Stimulated activated CD4-positive, alpha-beta T cell treated with anti-CD3 and anti-CD28 coated beads, Interleukin-1b, Interleukin-23, amount 100 ng/mL, for 24 hours (primary cell): ENCODE measurements at places on chromosomes 13 and 19.

- DNase-seq = no peak
Observed at GRCh38 chr13:20192158-20192835, 441 bp downstream of the GJB2 start.

DNA sequence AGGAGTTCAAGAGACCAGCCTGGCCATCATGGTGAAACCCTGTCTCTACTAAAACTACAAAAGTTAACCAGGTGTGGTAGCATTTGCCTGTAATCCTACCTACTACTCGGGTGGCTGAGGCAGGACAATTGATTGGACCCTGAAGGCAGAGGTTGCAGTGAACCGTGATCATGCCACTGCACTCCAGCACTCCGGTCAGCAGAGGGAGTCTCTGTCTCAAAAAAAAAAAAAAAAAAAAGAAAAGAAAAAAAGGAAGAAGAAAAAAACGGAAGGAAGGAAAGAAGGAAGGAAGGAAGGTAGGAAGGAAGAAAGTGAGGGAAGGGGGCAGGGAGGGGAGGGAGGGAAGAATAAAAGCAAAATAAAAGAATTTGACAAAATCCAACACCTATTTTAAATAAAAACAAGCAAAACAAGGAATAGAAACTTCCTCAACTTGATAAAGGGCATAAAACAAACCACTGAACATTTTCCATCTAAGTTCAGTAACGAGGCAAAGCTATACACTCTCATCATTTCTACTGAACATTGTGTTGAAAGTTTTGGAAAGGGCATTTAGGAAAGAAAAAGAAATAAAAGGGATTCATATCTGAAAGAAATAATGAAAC lies 411.6 kb upstream of the SLITRK5 start:
- DNase-seq = no peak

- no peak for DNase-seq
Observed at GRCh38 chr19:44813841-44814470, 5.1 kb downstream of the BCAM start.

- DNase-seq = peak; percentile 54
Observed at GRCh38 chr19:18469069-18469846, 31.3 kb upstream of the ISYNA1 start.

GRCh38 chr19:34540811-34541557 lies 59.4 kb downstream of the WTIP start:
- DNase-seq = no peak

- no peak for DNase-seq
Observed at GRCh38 chr13:38784036-38784880, 97.4 kb downstream of the FREM2 start.

DNA sequence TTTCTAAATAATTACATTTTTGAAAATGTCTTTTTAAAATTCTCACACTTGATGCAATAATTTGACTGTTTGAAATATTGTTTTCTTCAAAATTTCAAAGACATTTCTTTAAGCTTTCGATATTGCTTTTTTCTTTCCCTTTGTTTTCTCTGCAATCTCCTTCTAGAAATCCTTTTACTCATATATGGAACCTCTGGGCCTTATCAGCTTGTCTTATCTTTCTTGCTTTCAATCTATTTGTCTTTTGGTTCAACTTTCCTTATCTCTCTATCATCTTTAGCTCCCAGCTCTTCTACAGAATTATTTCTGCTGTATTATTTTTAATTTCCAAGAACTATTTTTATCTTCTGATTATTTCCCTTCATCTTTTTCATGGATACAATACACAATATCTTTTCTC lies 80.7 kb upstream of the DIAPH3 start:
- DNase-seq = no peak

- no peak for DNase-seq
Observed at GRCh38 chr19:40872209-40872608, 9.8 kb downstream of the CYP2A7 start.

- no peak for DNase-seq
Observed at GRCh38 chr19:13154241-13154778, 4.1 kb downstream of the IER2 start.

DNA sequence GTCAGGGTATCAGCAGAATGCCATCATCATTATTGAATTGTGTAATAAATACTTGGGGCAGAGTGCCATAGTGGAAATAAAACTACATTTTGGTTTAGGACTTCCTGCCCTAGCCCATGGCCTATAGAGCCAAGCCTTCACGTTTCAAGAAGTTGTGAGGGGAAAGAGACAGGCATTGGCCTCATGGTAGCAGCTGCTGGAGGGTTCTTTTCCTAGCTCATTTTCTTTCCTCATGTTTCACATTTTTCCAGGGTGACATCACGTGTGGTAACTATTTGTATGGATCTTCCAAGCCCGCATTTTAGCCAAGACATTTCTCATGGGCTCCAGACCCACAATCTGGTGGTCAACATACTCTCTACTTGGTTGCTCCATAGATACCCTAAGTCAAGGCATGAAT lies 80.4 kb downstream of the LRCH1 start:
- DNase-seq = no peak

DNA sequence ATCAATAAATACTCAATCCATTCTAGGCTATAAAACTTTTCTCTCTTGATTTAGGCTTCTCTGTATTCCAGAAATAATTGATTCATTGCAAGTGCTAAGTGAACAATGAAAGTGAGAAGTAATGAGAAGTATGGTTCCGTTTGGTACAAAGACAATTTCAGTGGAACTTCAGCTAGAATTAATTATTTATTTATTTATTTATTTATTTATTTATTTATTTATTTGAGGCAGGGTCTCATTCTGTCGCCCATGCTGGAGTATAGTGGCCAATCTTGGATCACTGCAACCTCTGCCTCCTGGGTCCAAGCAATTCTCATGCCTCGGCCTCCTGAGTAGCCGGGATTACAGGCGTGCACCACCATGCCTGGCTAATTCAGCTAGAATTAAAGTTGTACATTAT lies 262.1 kb downstream of the B3GLCT start:
- no peak for DNase-seq

DNA sequence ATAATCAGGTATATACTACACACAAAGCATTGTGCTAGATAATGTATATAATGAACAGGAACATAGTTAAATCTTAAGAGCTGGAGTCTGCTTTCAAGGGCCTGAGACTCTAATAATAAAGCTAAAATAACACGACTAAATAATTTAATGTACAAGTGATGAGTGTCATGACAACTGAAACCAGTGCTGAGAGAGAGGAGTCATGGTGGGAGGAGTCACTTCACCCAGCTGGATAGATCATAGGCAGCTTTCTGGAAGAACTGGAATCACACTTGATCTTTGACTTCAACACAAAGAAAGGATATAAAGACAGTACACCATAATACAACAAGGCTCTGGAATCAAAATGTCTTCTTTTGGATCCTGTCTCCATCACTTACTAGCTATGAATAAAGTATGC lies 7.1 kb downstream of the RBM26 start:
- no peak for DNase-seq

DNA sequence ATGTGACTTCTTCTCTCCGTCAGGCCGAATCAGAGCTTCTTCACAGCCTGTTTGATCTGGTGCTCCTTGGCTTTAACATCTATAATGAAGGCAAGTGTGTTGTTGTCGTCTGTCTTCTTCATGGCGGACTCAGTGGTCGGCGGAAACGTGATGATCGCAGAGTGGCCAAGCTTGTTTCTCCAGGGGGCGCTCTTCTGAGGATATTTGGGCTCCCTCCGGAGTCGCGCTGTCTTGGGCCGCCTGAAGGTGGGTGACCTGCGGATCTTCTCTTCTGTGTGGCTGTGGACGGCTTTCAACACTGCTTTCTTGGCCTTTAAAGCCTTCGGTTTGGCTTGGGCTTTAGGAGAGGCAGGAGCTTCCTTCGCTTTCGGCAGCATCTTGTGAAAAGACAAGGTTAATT lies 9.8 kb downstream of the TPRX1 start:
- no peak for DNase-seq

DNA sequence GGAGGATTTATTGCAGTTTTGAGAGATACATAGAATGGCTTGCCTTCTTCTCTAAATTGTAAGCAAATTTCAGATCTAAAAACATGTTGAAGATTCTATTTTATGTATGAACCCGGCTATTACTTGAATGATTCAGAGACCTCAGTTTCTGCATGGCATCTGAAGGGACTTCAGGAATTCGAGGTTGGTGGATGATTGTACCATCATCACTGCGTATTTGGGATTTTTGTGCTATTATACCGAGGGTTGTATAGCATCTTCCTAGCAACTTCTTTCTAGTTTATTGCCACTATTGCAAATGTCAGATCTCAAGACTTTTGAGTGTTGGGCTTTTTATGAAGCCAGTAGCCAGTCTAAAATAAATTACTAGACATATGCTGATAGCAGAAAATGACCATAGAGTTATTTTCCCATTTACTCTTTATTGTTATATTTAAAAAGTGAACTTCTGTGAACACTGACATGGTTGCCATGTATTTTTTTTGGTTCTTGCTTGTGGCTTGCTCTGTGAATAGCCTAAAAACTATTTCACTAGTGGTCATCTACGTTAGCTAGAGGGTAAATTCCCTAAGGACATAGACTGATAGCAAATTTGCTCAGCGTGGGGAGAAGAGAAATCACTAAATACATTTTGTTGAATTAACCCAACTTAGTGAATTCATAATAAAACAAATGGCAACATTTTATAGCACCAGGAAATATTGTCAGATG lies 70.6 kb upstream of the KLF12 start:
- no peak for DNase-seq

DNA sequence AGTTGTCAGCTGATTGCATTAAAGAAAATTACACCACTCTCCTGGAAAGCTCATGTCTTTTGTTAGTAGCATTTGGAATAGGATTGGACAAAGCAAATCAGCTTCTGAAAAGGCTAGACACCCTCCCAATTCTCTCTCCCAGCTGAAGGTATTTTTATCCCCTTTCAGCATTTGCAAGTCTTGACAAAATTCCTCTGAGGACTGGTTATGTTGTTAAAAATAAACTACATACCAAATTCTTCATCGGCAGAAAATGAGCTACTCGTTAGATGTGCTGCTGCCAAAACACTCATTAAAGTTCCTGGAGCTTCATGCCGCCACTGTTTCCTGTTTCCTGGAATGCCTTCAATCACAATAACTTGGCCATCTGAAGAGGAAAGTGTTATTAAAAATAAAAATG lies 37.1 kb downstream of the UTP14C start:
- DNase-seq = no peak

DNA sequence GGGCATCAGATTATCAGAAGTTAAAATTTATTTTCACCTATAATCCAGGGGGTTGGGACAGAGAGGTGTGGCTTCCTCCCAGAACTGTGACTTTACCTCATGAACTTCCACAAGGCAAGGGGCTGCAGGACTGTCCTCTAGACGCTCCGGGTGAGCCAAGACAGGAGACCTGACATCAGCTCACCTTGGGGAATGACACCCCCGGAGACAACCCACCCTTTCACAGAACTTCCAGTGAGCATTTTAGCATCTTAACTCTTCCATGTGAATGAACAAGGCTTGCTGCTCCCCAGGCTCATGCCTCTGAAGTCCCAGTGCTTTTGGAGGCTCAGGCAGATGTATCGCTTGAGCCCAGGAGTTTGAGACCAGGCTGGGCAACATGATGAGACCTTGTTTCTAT lies 29.4 kb upstream of the TFDP1 start:
- no peak for DNase-seq

GRCh38 chr13:66425741-66426140 lies 804.4 kb downstream of the PCDH9 start:
- DNase-seq = no peak

DNA sequence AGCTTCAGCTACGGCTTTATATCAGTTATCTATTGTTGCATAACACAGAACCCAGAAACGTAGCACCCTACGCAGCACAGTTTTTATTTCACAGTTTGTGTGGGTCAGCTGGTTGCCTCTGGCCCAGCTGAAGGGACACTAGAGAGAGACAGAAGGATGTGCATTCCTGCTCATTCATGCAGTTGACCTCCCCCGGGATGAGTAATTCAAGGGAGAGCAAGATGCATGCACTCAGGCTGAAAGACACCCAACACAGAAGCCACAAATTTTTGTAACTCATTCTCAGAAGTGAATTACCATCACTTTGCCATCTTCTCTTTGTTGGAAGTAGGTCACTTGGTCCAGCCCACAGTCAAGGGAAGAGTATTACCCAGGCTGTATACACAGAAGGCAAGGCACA lies 89.5 kb downstream of the EFNB2 start:
- no peak for DNase-seq

- DNase-seq = no peak
Observed at GRCh38 chr13:86838411-86839120, 832.6 kb upstream of the SLITRK5 start.

- DNase-seq = no peak
Observed at GRCh38 chr19:46181388-46181779, 33.3 kb downstream of the IGFL2 start.

DNA sequence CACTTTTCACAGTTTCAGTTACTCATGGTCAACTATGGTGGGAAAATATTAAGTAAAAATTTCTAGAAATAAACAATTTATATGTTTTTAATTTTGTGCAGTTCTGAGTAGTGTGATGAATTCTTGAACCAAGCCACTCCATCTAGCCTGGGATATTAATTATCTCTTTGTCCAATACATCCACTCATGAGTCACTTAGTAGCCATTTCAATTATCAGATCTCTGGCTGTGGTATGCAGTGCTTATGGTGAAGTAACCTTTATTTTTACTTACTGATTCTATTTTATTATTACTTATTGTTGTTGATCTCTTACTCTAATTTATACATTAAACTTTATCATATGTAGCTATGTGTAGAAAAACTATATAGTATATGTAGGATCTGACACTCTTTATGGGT lies 128.9 kb upstream of the KLHL1 start:
- DNase-seq = no peak

- no peak for DNase-seq
Observed at GRCh38 chr13:50596776-50597203, 246.7 kb downstream of the DLEU7 start.

- DNase-seq = no peak
Observed at GRCh38 chr13:77985866-77986636, 67.4 kb upstream of the EDNRB start.

- no peak for DNase-seq
Observed at GRCh38 chr13:73960474-73960873, 173.7 kb downstream of the KLF12 start.

- no peak for DNase-seq
Observed at GRCh38 chr13:86907156-86907555, 764.0 kb upstream of the SLITRK5 start.

- DNase-seq = no peak
Observed at GRCh38 chr13:46150134-46150693, 31.8 kb downstream of the LCP1 start.

DNA sequence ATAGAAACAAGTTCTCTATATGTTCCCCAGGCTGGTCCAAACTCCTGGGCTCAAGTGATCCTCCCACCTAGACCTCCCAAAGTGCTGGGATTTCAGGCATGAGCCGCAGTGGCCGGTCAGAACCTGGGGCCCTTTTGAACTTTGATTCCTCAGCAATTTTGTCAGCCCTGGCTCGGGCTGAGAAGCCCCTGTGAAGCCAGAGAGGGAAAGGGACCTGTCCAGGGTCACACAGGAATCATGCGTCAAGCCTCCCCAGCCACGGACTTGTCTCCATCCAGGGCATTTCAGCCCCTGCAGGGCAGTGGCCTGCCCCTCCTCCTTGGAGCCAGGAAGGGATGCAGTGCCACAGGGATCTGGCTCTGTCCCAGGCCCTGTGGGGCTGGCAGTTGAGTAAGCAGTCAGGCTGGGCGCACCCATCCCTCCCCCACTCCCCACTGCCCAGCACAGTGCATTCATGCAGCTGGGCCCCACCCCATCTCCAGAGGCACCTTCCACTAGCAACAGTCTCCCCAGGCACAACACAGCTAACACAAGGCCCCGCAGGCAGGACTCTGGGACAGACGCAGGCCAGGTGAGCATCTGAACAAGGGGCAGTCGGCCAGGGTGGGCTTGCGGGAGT lies at the start of gene CAPS:
TSS of gene CAPS (plus strand) at position 516 of the 619 bp plus-strand sequence. CDS start 153 bp downstream, outside the sequence.
- DNase-seq = no peak

- no peak for DNase-seq
Observed at GRCh38 chr13:39254601-39255000, 216.3 kb downstream of the NHLRC3 start.

GRCh38 chr13:99416411-99417121 lies 84.7 kb upstream of the TM9SF2 start:
- no peak for DNase-seq
